ENCODE measurements at places on chromosomes 2 and 18.

- DNase-seq: no peak
Observed at GRCh38 chr2:106104332-106105062, 89.6 kb downstream of the UXS1 start.

- no peak for DNase-seq
Observed at GRCh38 chr2:234422981-234423431, 73.9 kb downstream of the ARL4C start.

- DNase-seq: no peak
Observed at GRCh38 chr2:218383892-218384519, 1.9 kb downstream of the SLC11A1 start.

DNA sequence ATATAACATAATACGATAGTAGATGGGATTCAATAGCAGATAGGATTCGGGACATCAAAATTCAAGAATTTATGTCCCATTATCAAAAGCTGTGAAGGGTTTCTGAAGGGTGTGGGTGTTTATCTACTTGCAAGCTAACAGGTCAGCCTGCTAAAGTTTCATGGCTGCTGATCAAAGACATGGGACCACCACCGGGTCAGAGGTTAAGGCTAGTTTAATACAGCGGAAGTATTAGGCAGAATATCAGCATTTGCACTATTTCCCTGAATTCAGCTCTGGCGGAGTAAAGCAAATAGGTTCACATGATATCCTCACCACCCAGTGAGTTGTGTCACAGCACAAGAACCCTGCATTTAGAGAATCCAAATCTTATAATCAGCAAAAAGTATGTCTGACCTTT lies 82.5 kb downstream of the DSEL start:
- no peak for DNase-seq

- DNase-seq: no peak
Observed at GRCh38 chr18:72336786-72337185, 207.4 kb downstream of the CBLN2 start.

DNA sequence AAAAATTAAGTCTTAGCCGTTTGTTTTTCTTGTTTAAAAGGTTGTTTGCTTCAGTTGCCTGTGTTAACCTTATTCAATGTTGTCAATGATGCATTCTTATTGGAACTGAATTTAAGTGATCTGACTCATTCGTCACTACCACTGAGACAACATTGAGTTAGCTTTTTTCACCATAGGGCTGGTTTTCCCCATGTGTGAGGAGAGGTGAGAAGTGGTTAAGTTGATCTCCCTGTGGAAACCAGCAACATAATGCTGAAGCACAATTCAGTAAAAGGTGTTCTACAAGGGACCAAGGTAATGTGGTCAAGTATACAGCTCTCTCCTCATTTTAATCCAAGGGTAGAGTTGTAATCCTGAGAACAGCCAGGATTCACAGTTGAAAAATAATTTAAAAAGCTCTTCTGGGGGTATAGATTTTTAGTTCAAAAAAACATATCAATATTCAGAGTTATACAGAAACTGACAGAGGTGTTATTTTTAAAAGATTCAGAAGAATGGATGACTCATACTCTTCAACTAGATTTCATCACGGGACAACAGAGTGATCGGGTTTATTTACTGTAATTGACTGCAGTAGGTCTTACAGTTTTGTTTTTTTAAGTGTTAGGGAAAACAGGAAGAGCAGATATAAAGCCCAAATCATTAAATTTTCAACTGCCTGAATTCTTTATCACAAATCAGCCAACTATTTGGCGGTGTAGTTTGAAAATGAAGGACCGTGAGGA lies 12.6 kb downstream of the NOP58 start:
- DNase-seq: no peak
